ENCODE measurements at places on chromosomes 12 and 14.

- no peak for DNase-seq
These were observed 25.6 kb upstream of the PCNX1 start for GRCh38 chr14:70881549-70882177.

DNA sequence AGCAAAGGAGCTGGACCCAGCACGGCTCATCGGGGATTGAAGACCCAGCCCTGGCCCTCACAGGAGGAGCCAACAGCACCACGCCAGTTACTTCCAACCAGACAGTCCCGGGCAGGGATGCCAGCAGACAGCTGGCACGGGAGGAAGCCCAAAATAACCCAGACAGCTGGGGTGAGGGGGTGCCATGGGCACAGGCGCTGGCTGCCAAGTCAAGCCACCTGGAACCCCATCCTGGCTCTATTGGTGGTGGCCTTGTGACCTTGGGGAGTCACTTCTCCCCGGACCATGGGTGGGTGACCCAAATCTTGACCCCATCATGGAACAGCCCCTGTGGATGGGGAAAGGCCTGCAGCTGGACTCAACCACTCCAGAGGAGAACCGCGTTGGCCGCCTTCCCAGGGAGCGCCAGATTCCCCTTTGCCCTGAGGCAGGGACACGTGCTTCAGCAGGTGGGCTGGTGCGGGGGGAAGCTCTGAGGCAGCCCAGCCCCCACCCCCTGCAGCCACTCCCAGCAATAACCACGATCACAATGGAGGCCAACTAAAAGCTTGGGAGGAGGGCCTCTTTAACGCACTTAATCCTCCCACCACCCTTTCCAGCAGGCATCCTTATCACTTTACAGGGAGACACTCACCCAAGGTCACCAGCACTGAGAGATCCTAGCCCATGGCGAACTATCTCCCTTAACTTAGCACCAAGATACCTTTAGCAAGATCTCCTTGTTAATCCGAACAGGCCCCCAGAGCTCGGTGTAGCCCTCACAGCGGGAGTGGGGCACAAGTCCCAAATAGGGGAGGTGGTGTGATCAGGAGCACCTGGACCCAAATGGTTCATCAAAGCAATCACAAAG is 4.7 kb upstream of the RHOF start:
- DNase-seq: no peak

DNA sequence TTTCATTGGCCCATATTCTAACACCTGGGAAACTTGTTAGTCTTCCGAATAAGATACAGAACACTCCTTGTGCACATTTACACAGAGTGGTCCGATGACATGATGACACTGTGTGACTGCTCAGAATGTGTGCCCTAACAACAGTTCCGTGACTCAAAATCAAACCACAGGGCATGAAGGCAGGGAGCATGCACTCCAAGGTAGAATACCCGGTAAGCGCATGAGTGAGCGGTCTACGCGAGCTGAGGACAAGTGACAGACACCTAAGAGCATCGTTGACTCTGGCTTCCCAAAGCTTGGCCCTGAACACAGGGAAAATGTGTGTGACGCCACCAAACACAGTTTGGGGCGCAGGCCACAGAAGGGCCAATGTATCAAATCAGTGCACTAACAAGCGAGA is 18.6 kb downstream of the CLIP1 start:
- DNase-seq: no peak

- DNase-seq: no peak
These were observed 16.9 kb downstream of the CDKN1B start for GRCh38 chr12:12734054-12734453.

DNA sequence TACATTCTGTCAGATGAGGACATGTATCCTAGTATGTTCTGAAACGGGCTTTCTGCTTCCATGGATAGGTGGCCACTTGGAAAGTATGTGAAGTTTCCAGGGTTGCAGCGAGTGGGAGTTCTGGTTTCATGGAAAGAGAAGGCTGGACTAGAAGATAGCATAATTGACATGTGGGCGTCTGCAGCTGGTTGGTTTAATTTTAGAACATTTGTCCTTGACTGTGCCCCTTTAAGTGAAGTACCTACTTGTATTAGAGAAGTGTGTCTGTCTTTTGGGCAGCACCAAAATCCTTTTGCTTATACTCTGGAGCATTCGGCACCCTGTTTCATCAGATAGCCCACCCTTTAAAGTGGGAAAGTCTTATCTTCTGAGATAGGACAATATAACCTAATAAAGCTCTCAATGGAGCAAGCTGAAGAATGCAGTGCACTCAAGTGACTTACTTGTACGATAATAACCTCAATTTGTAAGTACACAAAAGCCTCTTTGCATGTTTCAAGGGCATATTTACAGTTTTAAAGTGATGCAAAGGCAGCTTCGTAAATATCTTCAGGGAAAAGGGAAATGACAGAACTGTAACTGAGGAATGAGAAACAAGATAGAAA is 35.2 kb downstream of the NTN4 start:
- no peak for DNase-seq

DNA sequence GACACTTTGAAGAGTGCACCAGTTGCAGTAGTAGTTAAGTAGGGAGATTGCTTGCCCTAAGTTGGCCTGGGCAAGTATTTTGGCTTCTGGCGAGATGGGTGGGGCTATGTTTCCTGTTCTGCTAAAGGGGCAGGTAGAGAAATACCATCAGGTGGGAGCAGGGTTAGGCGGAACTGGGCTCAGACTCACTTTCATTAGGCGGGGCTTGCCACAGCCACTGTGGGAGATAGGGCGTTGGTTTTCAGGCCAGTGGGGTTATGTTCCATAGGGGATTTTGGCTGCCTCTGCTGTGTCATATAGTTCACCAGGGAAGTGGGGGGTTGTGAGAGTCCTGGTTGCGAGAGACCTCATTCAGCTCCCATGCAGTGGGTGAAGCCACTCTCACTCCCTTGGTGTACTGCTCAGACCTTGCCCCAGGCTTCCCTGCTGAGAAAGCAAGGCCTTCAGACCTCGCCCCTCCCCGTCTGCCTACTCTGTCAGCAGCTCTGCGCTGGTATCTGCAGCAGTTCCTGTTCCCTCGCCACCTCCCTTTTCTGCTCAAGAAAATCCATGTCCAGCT is 43.3 kb downstream of the AEBP2 start:
- DNase-seq: peak; percentile 31

Measured in CD4-positive, alpha-beta T cell treated with Interleukin-6 at 100 ng/mL for 8 hours (primary cell).